ENCODE measurements at places on chromosomes 16 and 17. TPM values are rescaled to one million over a fixed set of nuclear protein-coding genes. Genes with fewer than 3 reads are reported as not detected.

DNA sequence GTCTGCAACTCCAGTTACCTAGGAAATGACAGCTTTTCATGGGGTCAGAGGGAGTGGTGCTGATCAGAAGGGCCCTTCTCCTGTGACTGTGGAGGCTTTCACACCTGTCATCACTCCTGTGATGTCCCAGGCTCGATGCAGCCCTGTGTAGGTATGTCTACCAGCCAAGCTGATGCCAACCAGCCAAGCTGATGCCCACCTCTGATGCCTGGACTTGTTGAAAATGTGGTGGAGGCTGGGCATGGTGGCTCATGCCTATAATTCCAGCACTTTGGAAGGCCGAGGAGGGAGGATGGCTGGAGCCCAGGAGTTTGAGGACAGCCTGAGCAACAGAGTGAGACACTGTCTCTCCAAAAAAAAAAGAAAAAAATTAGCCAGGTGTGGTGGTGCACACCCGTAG lies 33.7 kb upstream of the RGS9 start:
- no peaks in the 10 kb centered on the region for H3K36me3 ChIP-seq
- no peak for DNase-seq
- no peak overlapping the region for H3K4me3 ChIP-seq
- no peak overlapping the region for H3K27ac ChIP-seq
- no peaks in the 10 kb centered on the region for H3K27me3 ChIP-seq

- H3K4me3 ChIP-seq, result no peak overlapping the region
- DNase-seq, result no peak
- H3K27me3 ChIP-seq, result no peaks in the 10 kb centered on the region
Observed at GRCh38 chr17:66517336-66518009, 215.1 kb downstream of the PRKCA start.

- H3K27me3 ChIP-seq, result no peaks in the 10 kb centered on the region
- peak overlapping the region; percentile 97 for H3K27ac ChIP-seq
- DNase-seq, result peak; percentile 77
- peaks cover 9% of the 10 kb centered on the region for H3K36me3 ChIP-seq
- peaks cover 24% of the 10 kb centered on the region for H3K4me1 ChIP-seq
Observed at GRCh38 chr17:73192206-73192893, 505 bp upstream of the COG1 start.

- no peak overlapping the region for H3K4me3 ChIP-seq
- no peak for DNase-seq
- no peaks in the 10 kb centered on the region for H3K27me3 ChIP-seq
- peaks cover 6% of the 10 kb centered on the region for H3K36me3 ChIP-seq
- peaks cover 15% of the 10 kb centered on the region for H3K4me1 ChIP-seq
Observed at GRCh38 chr17:77186141-77186604, 45.4 kb downstream of the SEC14L1 start.

GRCh38 chr16:13394488-13394887 lies 493.1 kb downstream of the SHISA9 start:
- no peak for DNase-seq
- H3K4me1 ChIP-seq, result no peaks in the 10 kb centered on the region
- no peak overlapping the region for H3K4me3 ChIP-seq
- peaks cover 1% of the 10 kb centered on the region for H3K27me3 ChIP-seq

Gene MYOCD
- 13.0 TPM for total RNA-seq

DNA sequence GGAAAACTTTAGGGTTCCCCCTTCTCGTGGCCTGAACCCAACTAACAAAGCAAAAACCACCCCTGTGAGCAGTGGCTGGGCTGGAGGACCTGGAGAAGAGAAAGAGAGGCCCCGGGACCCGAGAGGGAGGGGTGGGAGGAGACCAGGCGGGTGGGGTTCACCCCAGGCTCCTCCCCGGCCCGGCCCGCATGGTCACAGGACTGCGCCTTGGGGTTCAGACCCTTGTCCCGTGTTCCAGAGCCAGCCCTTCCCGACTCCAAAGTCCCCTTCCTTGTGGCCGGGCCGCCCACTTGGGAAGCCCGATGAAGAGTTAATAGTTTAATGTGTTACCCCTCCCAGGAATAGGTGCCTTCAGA lies 852 bp downstream of the MARVELD3 start:
- no peak overlapping the region for H3K27ac ChIP-seq
- H3K27me3 ChIP-seq, result peaks cover 18% of the 10 kb centered on the region
- DNase-seq, result peak; percentile 41
- peak overlapping the region; percentile 81 for H3K4me3 ChIP-seq
- peaks cover 1% of the 10 kb centered on the region for H3K36me3 ChIP-seq
- H3K4me1 ChIP-seq, result peaks cover 20% of the 10 kb centered on the region

Gene GFAP
- not detected for total RNA-seq

- no peaks in the 10 kb centered on the region for H3K4me1 ChIP-seq
- no peak overlapping the region for H3K27ac ChIP-seq
- no peak overlapping the region for H3K4me3 ChIP-seq
- no peaks in the 10 kb centered on the region for H3K36me3 ChIP-seq
- no peaks in the 10 kb centered on the region for H3K27me3 ChIP-seq
- no peak for DNase-seq
Observed at GRCh38 chr17:78527345-78527744, 49.9 kb downstream of the DNAH17 start.
